ENCODE measurements at places on chromosomes 2 and 18.

DNA sequence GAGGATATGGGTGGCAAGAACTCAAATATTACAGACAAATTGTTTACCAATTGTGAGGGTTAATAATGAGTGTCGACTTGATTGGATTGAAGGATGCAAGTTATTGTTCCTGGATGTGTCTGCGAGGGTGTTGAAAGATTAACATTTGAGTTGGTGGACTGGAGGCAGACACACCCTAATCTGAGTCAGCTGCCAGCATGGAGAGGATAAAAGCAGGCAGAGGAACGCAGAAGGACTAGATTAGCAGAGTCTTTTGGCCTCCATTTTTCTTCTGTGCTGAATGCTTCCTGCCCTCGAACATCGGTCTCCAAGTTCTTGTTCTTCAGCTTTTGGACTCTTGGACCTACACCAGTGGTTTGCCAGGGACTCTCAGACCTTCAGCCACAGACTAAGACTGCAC, 1503.7 kb downstream of the LRP1B start:
- no peak for DNase-seq
- H3K4me3 ChIP-seq = no peak overlapping the region
- no peaks in the 10 kb centered on the region for H3K36me3 ChIP-seq
- no peaks in the 10 kb centered on the region for H3K4me1 ChIP-seq

DNA sequence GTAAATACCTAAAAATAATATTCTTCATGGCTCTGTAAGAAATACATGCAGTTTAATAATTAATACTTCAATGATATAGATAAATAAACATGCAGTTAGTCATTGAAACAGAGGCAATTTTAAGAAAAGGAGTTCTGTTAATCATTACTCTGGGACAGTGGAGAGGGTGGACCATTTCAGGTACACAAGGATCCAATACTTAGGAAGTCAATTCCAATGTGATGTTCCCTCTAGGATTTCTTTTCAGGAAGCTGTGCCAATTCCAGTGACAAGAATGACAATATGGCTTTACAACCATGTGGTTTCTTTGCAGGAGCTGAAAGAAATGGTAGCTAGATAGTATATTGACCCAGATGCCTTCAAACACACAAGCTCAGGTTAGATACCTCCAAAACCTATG, 175.8 kb upstream of the NETO1 start:
- H3K27ac ChIP-seq = no peak overlapping the region
- no peak overlapping the region for H3K4me3 ChIP-seq
- no peaks in the 10 kb centered on the region for H3K36me3 ChIP-seq

DNA sequence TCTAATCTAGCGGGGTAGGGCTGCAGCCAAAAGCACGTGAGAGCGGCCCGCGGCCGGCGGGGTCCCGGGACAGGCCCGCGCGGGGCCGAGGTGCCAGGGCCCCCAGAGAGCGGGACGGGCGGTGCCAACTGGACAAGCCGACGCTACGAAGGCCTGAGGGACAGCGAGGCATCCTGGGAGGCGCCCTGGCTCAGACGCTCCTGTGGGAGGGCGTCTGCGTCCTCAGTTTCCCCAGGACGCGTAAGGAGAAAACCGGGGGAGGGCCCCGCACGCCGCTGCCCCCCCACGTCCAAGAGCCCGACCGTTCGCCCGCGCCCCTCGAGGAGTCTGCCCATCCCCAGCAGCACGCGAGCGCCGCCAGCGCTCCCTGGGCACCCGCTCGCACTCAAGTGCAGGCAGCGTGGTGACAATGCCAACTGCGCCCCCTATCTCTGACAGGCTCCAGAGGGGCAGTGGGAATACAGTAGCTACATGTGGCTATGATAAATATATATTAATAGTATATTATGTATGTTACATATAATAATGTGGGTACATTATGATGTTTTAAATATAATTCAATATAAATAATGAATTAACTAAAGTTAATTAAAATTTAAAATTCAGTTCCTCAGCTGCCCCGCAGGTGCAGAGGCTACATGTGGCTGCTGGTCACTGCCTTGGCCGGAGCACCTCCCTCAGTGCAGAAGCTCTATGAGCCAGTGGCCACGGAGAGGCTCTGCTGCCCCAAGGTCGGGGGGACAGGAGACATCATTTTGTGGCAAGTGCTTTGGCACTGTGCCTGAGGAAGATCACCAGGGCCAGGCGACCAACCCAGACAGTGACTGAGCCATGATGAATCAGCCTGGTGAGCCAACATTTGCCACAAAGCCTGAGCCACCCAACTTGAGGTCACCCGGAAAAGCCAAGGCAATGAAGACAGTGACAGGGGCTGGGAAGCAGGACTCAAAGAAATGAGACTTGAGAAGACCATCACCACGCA, 5.5 kb upstream of the SFT2D3 start:
- H3K27me3 ChIP-seq = no peaks in the 10 kb centered on the region
- H3K36me3 ChIP-seq = peaks cover 4% of the 10 kb centered on the region
- no peak overlapping the region for H3K4me3 ChIP-seq
- H3K27ac ChIP-seq = no peak overlapping the region
- no peak for DNase-seq

- H3K36me3 ChIP-seq = no peaks in the 10 kb centered on the region
- no peak overlapping the region for H3K4me3 ChIP-seq
- H3K27me3 ChIP-seq = no peaks in the 10 kb centered on the region
- no peak overlapping the region for H3K27ac ChIP-seq
- peaks cover 28% of the 10 kb centered on the region for H3K4me1 ChIP-seq
Observed at GRCh38 chr2:109517118-109517889, 96.5 kb downstream of the SEPTIN10 start.

GRCh38 chr2:20668451-20668850, 1.5 kb downstream of the GDF7 start:
- H3K36me3 ChIP-seq = peaks cover 6% of the 10 kb centered on the region
- H3K4me1 ChIP-seq = peaks cover 14% of the 10 kb centered on the region
- peaks cover 29% of the 10 kb centered on the region for H3K27me3 ChIP-seq

GRCh38 chr2:151374436-151374835, 17.0 kb downstream of the TNFAIP6 start:
- DNase-seq = no peak
- no peaks in the 10 kb centered on the region for H3K27me3 ChIP-seq
- H3K4me1 ChIP-seq = peaks cover 3% of the 10 kb centered on the region
- no peak overlapping the region for H3K4me3 ChIP-seq
- no peaks in the 10 kb centered on the region for H3K36me3 ChIP-seq

GRCh38 chr2:7813541-7814292, 868.1 kb upstream of the ID2 start:
- H3K36me3 ChIP-seq = no peaks in the 10 kb centered on the region
- no peak for DNase-seq
- no peak overlapping the region for H3K27ac ChIP-seq
- H3K27me3 ChIP-seq = no peaks in the 10 kb centered on the region

DNA sequence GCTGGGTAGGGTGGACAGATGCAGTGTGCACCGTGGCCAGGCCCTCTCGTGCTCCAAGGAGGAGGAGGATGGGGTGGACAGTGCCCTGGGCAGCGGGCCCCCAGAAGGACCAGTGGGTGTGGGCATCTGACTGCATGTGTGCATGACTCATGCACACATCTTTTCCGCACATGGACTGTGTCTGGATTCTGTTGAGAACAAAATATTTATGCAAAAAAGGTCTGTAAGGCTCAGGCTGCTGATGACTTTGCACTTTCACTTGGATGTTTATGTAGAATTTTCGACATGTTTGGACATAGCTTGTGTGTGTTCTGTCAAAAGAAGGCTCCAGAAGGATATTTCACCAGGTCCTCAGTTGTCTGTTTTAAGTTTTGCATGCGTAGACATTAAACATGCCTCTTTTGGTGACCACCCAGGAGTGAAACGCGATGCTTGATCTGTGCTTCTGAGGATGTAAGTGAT, 45.6 kb downstream of the MTCL1 start:
- H3K4me1 ChIP-seq = peaks cover 76% of the 10 kb centered on the region
- peaks cover 12% of the 10 kb centered on the region for H3K36me3 ChIP-seq
- peak overlapping the region; percentile 42 for H3K4me3 ChIP-seq
- H3K27ac ChIP-seq = peak overlapping the region; percentile 95
- DNase-seq = peak; percentile 86

GRCh38 chr2:60907329-60907728, 26.0 kb downstream of the REL start:
- H3K27ac ChIP-seq = no peak overlapping the region
- no peak for DNase-seq
- no peaks in the 10 kb centered on the region for H3K27me3 ChIP-seq
- peaks cover 12% of the 10 kb centered on the region for H3K36me3 ChIP-seq
- H3K4me1 ChIP-seq = no peaks in the 10 kb centered on the region

DNA sequence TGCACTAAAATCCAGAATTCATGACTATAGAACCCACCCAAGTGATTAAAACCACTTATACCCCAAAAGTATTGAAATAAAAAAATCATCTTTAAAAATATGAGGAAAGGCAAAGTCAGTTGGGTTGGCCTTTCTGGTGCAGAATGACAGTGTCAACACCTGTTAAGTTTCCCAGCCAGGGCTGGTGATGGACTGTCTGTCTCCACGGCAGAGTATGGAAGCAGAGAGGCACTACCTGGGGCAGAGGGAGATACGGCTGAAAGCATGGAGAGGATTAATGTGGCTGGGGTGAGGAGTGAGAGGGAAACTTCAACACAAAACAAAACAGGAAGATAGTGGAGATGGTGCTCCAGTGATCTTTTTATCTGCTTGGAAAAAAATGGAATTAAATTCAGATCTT, 215.8 kb downstream of the FAM210A start:
- no peak for DNase-seq
- H3K4me3 ChIP-seq = no peak overlapping the region
- peaks cover 7% of the 10 kb centered on the region for H3K4me1 ChIP-seq
- no peaks in the 10 kb centered on the region for H3K36me3 ChIP-seq
- peak overlapping the region; percentile 16 for H3K27ac ChIP-seq

- no peak overlapping the region for H3K27ac ChIP-seq
- no peak overlapping the region for H3K4me3 ChIP-seq
- H3K4me1 ChIP-seq = peaks cover 42% of the 10 kb centered on the region
- H3K27me3 ChIP-seq = no peaks in the 10 kb centered on the region
- no peak for DNase-seq
- no peaks in the 10 kb centered on the region for H3K36me3 ChIP-seq
Observed at GRCh38 chr18:31649449-31649848, 34.9 kb downstream of the B4GALT6 start.

DNA sequence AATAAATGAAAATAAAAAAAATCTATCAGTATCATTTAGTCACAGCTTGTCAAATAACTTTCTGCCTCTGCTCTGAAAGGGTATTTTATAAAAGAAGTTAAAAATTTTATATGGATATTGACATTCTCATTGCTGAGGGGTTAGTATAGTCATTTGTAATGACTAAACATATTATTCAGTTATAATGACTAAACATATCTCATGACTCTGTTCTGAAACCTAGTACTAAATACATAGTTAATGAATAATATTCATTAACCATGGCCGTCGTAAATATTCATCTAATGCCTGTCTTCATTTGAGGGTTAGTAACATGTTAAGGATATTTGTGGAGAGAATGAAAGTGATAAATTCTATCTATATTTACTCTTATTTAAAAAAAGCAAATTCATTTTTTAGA, 69.1 kb upstream of the MAP4K3 start:
- no peaks in the 10 kb centered on the region for H3K36me3 ChIP-seq
- peaks cover 39% of the 10 kb centered on the region for H3K4me1 ChIP-seq
- no peak for DNase-seq
- H3K4me3 ChIP-seq = no peak overlapping the region
- no peaks in the 10 kb centered on the region for H3K27me3 ChIP-seq
- no peak overlapping the region for H3K27ac ChIP-seq

GRCh38 chr18:66993492-66993891, 389.6 kb upstream of the CDH19 start:
- peaks cover 5% of the 10 kb centered on the region for H3K27me3 ChIP-seq
- H3K4me1 ChIP-seq = no peaks in the 10 kb centered on the region
- H3K27ac ChIP-seq = no peak overlapping the region
- H3K36me3 ChIP-seq = no peaks in the 10 kb centered on the region
- H3K4me3 ChIP-seq = no peak overlapping the region

GRCh38 chr2:63698786-63699548, 110.2 kb downstream of the MDH1 start:
- no peak for DNase-seq
- no peaks in the 10 kb centered on the region for H3K36me3 ChIP-seq
- peaks cover 14% of the 10 kb centered on the region for H3K4me1 ChIP-seq
- H3K27me3 ChIP-seq = no peaks in the 10 kb centered on the region
- peak overlapping the region; percentile 67 for H3K27ac ChIP-seq

- no peak overlapping the region for H3K4me3 ChIP-seq
- no peak overlapping the region for H3K27ac ChIP-seq
- no peaks in the 10 kb centered on the region for H3K27me3 ChIP-seq
- H3K4me1 ChIP-seq = no peaks in the 10 kb centered on the region
- peak; percentile 68 for DNase-seq
Observed at GRCh38 chr2:238484522-238485452, 58.1 kb downstream of the ASB1 start.

- H3K36me3 ChIP-seq = no peaks in the 10 kb centered on the region
- no peak for DNase-seq
- H3K4me1 ChIP-seq = no peaks in the 10 kb centered on the region
- no peak overlapping the region for H3K4me3 ChIP-seq
- no peak overlapping the region for H3K27ac ChIP-seq
Observed at GRCh38 chr18:9082711-9083510, 19.6 kb upstream of the NDUFV2 start.

GRCh38 chr2:221596192-221596591, 24.1 kb upstream of the EPHA4 start:
- H3K27me3 ChIP-seq = peaks cover 3% of the 10 kb centered on the region
- H3K27ac ChIP-seq = no peak overlapping the region
- no peak overlapping the region for H3K4me3 ChIP-seq
- DNase-seq = no peak
- no peaks in the 10 kb centered on the region for H3K36me3 ChIP-seq

DNA sequence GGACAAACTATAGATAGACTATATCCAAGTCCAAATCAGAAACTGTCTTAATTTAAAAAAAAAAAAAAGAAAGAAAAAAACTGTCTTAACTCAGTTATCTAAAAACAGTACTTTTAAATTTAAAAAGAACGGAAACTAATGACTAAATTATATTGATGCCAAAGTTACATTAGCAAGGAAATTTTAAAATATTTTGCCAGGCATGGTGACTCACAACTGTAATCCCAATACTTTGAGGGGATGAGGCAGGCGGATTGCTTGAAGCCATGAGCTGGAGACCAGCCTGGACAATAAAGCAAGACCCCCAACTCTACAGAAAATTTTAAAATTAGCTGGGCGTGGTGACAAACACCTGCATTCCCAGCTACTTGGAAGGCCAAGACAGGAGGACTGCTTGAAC, 30.9 kb downstream of the MEMO1 start:
- DNase-seq = no peak
- H3K36me3 ChIP-seq = no peaks in the 10 kb centered on the region
- H3K4me1 ChIP-seq = peaks cover 15% of the 10 kb centered on the region
- H3K27me3 ChIP-seq = no peaks in the 10 kb centered on the region
- no peak overlapping the region for H3K4me3 ChIP-seq
- no peak overlapping the region for H3K27ac ChIP-seq

DNA sequence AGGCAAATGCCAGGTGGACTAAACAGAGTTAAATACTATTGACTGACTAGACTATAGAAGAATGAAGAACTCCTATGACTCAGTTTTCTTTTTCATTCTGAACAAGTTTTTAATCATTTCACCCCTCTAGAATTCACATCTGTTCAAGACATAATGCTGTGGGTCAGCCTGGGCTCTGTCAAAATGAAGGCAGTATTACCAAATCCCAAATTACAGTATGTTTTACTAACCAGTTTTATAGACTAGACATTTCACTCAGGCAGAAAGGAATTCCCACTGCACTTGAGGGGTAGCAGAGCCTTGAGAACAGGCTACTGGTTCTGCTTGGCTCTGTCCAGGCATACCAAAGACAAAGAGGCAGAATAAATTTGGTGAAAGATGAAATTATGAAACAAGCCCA, 511.7 kb downstream of the EPHA4 start:
- H3K4me1 ChIP-seq = no peaks in the 10 kb centered on the region
- no peak overlapping the region for H3K4me3 ChIP-seq
- no peak overlapping the region for H3K27ac ChIP-seq
- DNase-seq = no peak
- no peaks in the 10 kb centered on the region for H3K36me3 ChIP-seq
- H3K27me3 ChIP-seq = no peaks in the 10 kb centered on the region

All from osteocyte (in vitro differentiated cells).